ENCODE measurements at places on chromosomes 6 and 20. TPM values are rescaled to one million over a fixed set of nuclear protein-coding genes. Genes with fewer than 3 reads are reported as not detected.

DNA sequence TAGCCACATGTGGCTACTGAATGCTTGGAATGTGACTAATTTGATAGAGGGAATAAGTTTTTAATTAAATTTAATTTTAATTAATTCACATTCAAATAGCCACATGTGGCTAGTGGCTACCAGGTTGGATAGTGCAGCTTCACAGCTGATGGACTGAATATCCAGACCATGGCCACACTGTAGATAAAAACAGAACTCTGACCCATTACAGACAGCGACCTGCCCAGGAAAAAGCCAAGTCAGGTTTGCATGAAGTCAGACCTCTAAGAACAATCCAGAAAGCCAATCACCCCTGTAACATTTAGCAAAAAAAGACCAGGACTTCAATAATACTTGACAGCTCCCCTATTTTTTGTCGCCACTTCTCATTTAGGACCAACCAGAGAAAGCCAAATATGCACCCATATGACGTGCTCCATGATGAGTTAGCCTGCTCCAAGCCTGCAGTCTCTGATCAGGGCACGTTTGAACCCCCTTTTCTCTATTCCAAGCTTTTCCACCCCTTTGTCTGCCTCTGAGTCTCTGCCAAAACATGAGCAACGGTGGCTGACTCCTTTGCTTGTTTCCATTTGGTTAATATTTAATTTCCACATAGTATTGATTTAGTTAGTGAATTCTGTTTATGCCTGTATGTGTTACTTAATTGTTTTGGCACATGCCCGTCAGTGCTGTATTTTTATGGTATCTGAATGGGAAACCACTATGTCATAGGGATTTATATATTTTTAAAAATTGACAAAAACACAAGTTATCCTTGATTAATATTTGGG, 636.3 kb downstream of the UTRN start:
- peak; percentile 63 for DNase-seq

- DNase-seq: no peak
Observed at GRCh38 chr6:30612687-30613248, 4.3 kb downstream of the PPP1R10 start.

GRCh38 chr20:35883336-35883777, 70.9 kb downstream of the SCAND1 start:
- DNase-seq: no peak

ADGRF5 gene
- total RNA-seq: 8.3 TPM

- no peak for DNase-seq
Observed at GRCh38 chr6:148608199-148608951, 138.5 kb upstream of the UST start.

DNA sequence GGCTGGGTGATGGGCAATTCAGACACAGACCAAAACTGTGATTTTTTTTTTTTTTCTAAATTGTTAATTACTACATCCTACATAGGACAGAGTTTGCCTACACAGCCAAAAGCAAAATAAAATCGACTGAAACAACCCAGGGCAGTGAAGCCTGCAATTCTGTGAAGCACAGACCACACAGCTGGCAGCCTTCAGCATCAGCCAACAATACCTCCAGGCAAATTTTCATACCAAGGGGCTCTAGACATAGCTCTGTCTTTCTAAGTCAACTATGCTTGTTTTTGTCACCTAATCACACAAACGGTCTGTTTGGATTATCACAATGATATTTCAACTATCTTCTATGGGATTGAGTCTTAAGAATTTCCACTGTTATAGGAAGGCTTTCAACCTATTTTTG, 17.6 kb downstream of the RMND1 start:
- DNase-seq: no peak

All from left lobe of liver (tissue), 2 donors.